LoVo (cell line): ENCODE measurements at places on chromosomes 11 and 22.
A peak's percentile ranks its signal among the peaks of the same experiment; 100 is the strongest.

- DNase-seq, result no peak
Measured at GRCh38 chr11:99199341-99199740, 178.6 kb downstream of the CNTN5 start.

GRCh38 chr22:42169055-42169469 is 38.5 kb upstream of the CYP2D6 start:
- DNase-seq, result peak; percentile 31

GRCh38 chr11:74877132-74877531 is 71.8 kb downstream of the XRRA1 start:
- no peak for DNase-seq

DNA sequence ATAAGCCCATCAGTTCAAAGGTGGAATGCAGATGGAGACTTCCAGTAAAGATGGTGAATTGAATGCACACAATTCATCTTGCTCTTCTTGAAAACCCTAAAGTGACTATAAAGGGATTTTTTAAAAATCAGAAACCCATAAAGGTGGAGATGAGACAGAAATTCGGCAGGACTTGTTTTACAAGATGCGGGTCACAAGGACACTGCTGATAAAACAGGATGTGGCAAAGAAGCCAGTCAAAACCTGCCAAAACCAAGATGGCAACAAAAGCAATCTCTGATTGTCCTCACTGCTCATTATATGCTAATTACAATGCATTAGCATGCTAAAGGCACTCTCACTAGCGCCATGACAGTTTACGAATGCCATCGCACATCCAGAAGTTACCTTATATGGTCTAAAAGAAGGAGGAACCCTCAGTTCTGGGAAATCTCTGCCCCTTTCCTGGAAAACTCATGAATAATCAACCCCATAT is 137.1 kb downstream of the NECTIN1 start:
- DNase-seq, result no peak

DNA sequence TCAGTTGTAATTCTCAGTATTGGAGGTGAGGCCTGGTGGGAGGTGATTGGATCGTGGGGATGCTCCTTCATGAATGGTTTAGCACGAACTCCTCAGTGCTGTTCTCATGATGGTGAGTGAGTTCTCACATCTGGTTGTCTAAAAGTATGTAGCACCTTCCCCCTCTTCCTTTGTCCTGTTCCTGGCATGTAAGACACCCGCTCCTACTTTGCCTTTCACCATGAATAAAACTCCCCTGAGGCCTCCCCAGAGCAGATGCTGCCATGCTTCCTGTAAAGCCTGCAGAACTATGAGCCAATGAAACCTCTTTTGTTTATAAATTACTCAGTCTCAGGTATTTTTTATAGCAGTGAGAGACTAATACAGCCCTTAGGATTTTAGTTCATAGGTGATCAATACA is 191.5 kb downstream of the MAML2 start:
- no peak for DNase-seq

DNA sequence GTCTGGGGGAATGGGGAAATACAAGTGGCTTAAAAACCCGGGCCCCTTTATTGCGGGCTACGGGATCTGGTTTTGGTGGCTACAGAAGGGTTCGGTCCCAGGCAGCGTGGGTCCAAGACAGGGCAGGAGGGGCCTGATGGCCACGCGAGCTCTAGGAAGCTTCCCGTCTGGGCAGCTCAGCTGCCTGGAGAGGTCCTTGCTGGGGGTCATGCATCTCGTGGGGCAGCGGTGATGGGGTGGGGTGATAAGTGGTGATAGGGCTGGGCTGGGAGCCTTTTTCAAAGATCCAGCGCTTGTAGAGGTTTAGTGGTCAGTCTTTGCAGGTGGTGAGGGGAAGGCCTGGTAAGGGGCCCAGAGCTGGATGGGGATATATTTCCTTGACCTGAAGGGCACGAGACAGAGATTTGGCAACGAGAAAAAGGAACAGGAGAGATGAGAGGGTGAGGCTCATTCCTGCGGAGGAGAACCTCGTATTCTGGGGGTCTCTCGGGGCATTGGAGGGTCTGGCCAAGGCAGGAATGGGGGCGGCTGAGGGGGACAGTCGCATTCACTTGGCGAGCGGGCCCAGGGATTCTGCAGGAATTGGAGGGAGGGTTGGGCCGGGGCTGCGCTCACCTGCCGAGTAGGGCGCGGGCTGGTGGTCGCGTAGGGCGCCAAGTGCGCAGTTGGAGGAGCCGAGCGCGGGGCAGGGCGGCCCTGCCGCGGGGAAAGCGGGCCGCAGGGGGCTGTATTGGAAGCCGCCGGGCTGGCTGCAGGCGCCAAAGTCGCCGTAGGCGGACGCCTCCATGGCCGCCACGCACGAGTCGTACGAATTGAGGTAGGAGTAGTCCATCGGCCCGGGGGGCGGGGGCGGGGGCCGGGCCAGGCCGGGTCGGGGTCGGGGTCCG is 560 bp downstream of the PHOX2A start:
- no peak for DNase-seq

DNA sequence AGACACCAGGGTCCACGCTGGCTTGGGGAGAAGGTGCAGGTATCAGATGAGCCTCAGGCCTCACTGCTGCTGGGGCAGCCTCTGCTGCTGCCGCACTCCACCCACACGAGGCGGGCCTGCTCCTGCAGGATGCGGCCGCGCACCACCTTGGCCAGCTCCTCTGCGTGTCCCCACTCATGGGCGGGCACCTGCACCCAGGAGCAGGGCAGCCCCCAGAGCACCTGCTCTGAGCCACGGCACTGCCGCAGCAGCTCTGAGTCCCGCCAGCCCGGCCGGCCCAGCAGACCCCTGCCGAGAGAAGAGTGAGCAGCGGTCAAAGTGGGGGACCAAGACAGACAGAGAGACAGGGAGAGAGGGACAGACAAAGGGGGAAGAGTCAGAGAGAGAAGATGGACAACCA is 4.9 kb upstream of the MFNG start:
- no peak for DNase-seq

DNA sequence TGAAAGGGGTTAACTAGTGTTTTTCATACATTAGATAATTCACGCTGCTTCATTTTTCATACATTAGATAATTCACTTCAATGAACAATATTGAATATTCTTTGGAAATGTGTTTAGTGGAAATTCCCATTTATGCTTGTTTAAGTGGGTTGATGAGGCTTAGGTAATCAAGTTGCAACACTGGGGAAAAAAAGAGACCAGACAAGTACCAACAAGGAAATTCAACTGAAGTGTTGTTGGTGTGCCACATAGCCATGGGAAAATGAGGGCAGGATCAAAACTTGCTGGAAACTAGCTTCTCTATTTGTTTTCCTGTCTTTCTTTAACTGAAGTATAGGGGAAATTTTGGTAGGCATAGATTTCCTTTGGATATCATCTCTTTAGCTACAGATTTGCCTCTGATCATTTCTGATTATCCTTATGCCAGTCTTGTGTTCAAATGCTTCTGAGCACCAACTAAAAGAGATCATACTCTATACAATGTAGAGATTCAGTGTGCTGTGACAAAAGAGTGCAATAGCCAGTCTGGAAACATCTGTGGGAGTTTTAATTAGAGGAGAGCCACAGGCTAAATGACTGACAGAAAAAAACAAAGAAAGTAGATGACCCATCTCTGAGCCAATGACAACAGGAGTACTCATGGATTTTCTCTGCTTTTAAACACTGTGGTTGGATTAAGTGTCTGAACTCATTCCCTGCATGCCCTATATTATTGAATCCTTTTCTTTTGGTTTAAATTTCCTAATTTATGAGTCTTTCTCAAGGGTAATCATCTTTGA is 67.6 kb upstream of the CTSC start:
- no peak for DNase-seq

DNA sequence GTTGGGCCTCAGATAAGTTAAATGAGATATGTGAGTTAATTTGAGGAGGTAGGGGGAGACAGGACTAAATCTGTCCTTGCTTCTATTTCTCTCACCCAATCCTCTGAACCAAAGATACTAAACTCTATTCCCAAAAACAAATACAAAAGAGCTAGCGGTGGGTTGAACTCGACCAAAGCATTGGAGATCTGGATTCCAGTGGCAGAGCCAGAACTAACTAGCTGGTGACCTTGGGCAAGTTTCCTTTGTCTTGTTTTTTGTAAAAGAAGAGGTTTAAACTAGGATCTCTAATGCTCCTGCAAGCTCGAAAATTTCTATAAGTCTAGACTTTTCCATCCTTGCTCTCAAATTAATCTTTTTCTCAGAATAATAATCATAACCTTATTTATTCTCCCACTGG is 1.5 kb downstream of the ME3 start:
- no peak for DNase-seq
